Activated CD4-positive, alpha-beta T cell treated with anti-CD3 and anti-CD28 coated beads, Interleukin-2, amount 10 ng/mL, durations not matched to agents 24 days and 14 days (primary cell): ENCODE measurements at places on chromosomes 6 and 20. TPM values are rescaled to one million over a fixed set of nuclear protein-coding genes. Genes with fewer than 3 reads are reported as not detected.

- DNase-seq = no peak
Measured at GRCh38 chr6:54681987-54682386, 164.6 kb upstream of the FAM83B start.

- DNase-seq = no peak
Measured at GRCh38 chr6:83008626-83009025, 57.0 kb downstream of the UBE3D start.

- no peak for DNase-seq
Measured at GRCh38 chr6:90226257-90226656, 70.4 kb downstream of the BACH2 start.

DNA sequence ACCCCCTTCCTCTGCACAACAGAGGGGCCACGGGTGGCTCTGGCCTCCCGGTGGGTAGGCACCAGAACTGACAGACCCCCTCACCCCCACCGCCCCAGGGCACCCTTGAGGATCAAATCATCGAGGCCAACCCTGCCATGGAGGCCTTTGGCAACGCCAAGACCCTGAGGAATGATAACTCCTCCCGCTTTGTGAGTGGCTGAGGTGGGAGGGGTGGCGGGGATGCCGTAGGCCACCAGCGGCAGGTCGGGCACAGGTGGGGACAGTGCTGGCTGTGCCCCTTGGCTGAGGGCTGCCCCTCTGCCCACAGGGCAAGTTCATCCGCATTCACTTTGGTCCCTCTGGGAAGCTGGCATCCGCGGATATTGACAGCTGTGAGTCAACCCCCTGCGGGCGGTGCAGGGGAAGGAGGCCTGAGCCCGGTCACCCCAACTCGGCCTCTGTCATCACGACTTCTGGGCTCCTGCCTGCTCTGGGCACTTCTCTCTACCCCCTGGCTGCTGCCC lies 29.1 kb downstream of the MYH7B start:
- DNase-seq = no peak

DNA sequence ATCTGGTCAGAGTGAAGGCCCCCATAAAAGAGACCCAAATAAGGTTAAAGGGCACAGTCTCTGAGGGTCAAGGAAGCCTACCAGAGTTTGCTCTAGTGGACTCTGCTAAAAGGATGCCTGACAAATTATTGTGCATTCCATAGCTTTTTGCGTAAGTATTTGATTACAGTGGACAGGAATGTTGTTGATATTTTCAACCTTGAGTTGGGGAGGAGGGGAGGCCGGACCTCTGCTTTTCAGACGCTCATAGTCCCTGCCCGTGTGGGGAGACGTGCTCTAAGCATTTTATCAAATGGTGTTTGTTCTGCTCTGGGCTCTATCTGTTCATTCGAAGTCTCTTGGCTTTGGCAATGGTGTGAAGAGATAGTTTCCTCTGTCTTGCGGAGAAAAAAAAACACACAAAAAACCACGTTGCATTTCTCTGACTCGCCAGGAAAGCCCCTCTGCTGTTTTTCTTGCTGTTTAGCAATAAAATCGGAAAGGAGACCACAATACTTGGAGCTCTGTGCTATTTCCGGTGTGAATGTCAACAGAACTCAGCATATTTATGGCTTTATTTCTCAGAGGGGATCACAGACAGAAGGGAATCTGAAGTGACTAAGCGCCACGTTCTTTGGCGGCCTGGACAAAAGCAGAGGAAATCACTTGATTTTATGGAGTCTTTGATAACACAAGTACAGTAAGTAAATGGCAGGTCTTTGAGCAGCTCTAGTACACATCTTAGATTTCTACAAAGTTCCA lies 159.8 kb downstream of the ZFP64 start:
- peak; percentile 80 for DNase-seq

DNA sequence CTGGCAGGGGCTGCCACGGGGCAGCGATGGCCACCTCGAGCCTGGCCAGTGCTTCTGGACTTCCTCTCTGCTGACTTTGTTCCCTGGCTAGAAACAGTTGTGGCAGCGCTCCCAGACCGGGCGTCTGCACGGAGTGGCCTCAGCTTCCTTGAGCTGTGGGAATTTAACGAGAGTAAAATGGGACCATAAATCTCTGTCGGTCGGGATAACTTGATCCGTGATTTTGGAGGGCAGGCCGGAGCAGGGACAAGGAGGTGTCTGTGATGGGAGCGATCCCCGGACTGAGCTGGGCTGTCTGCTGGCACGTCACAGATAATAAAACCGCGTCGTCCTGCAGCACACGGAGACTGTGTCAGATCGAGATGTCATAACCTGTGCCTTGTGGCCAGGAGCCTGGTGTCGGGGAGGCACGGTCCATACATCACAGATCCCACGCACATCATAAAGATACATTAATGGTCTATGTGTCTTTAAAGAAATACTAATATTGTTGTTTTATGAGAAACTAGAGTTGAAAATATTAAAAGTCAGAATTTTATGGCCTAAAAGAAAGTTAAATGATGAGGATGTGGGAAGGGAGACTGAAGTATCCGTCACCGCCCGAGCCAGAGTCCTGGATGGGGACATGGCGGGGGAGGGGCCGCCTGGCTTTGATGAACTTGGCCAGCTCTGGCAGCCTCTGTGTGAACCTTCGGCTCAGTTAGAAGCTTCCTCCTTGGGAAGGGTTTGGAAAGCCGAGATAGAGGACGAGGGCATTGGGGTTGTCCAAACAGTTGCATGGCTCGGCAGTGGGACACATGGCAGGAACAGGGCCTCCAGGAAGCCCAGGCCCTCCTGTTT lies 6.5 kb upstream of the RBBP8NL start:
- DNase-seq = no peak

DNA sequence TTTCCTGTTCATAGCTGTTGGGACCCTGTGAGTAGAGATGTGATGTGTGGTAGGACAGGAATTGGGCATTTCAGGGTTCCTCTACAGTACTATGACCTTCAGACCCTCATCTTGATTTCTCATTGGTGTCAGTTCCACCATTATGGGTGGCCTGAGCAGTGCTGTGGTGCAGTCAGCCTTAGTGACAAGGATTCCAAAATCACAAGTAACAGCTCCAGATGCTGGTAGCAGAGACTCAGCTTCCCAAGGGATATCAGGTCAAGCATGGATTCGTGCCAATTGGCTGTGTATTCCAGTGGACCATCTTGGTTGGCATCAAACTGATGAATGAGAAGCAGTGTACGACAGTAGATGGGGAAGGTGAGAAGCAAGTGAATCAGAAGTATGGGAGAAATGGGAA lies 3.8 kb downstream of the SMIM26 start:
- DNase-seq = no peak

- no peak for DNase-seq
Measured at GRCh38 chr20:34705397-34706301, 1.5 kb downstream of the TP53INP2 start.

- no peak for DNase-seq
Measured at GRCh38 chr20:49115564-49115963, 69.5 kb downstream of the CSE1L start.

GRCh38 chr20:53757472-53757913 lies 163.9 kb upstream of the ZNF217 start:
- DNase-seq = no peak

DNA sequence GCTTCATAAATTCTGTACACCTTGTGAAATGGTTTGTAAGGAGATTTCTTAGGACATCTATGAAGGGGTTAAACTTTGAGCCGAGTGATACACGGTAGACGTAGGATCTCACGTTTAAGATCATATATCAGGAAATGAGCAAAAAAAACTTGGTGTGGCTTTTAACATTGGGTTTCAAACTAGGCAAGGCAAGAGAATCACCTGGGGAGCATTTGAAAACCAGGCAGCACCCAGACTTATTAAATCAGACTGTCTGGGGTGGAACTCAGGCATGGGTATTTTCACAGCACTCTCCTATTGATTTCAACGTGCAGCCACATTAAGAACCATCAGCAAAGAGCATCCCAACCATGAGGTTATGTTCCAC lies 26.4 kb downstream of the LY86 start:
- DNase-seq = peak; percentile 72

DNA sequence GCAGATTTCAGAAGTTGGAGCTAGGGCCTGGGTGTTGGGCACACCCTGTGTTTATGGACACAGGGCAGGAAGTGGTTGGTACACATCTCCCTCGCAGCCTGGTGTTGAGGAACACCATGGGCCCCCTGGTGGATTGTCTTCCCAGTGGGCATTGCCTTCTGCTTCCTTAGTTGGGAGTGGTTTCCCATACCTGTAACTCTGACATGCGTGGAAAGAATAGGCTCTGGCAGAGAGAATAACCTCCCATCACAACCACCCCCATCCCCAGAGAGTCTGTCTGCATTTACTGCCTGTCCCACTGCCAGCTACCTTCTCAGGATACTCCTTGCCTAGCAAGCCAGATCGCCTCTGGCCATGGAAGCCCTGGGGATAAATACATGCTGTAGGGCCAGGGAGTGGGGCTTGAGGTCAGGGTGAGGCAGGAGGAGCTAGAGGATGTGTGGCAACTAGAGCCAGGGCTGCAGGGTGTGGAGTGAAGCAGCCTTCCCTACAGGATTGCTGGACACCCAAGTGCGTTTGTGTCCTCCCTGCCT lies 14.7 kb downstream of the LRRC73 start:
- peak; percentile 68 for DNase-seq

CGA gene
- not detected in 2 replicates for total RNA-seq

TRIM31 gene
- 0.09 TPM in 1 of 2 replicates, not detected in the other for total RNA-seq

SLC2A10 gene
- total RNA-seq = not detected in 2 replicates

COX4I2 gene
- not detected in 2 replicates for total RNA-seq

RIMS4 gene
- total RNA-seq = not detected in 2 replicates

FAXC gene
- not detected in 2 replicates for total RNA-seq

CCDC28A gene
- total RNA-seq = 17.5 and 19.2 TPM in 2 replicates

DUSP15 gene
- total RNA-seq = not detected in 2 replicates

BPI gene
- total RNA-seq = not detected in 2 replicates

LRFN2 gene
- total RNA-seq = 0.35 and 0.45 TPM in 2 replicates
